ENCODE measurements at places on chromosomes 16 and 17.

DNA sequence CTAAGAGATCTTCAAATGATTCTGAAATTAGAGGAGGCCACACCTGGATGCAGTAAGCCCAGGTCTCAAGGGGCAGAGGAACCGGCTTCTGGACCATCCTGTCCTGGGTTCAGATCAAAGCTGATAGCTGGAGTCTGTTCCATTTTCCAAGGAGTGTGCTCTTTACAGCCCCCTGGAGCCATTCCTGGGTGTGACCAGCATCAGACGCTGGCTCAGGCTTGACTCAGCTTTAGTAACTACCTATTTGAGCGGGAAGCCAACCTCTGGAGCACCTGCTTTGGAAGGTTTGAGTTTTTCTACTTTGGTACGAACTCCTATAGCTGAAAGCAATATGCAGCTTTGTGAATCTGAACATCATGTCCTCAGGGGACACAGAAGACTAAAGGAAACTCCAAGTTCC lies 12.9 kb upstream of the BBS2 start:
- DNase-seq, result no peak

DNA sequence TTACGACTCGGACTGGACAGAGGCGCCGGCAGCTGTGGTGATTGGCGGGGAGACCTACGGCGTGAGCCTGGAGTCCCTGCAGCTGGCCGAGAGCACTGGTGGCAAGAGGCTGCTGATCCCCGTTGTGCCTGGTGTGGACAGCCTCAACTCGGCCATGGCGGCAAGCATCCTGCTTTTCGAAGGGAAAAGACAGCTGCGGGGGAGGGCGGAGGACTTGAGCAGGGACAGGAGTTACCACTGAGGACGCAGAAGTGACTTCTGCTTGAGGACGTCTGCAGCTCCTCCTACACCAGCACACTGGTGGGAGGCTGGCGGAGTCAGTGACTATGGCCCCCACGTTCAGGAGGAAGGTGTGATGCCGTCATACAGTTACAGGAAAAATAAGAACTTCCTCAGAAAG lies 9.7 kb downstream of the MRM3 start:
- no peak for DNase-seq

DNA sequence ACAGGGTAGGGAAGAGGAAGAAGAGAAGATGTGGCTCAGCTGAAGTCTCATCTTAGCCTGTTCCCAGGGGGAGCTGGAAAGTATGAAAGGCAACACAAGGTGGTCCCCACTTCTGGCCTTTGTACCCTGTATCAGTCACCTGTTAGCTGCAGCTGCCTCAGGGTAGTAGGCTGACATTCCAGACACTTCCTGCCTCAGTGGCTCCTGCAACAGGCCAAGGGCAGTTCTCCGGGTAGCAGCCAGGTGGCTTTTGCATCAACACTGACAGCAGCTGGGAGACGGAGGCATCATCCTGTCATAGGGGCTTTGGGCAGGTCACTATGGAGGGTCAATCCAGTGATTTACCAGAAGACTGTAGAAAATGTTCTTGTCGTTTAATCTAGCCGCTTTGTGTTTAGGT lies 124.0 kb downstream of the RGS9 start:
- no peak for DNase-seq

DNA sequence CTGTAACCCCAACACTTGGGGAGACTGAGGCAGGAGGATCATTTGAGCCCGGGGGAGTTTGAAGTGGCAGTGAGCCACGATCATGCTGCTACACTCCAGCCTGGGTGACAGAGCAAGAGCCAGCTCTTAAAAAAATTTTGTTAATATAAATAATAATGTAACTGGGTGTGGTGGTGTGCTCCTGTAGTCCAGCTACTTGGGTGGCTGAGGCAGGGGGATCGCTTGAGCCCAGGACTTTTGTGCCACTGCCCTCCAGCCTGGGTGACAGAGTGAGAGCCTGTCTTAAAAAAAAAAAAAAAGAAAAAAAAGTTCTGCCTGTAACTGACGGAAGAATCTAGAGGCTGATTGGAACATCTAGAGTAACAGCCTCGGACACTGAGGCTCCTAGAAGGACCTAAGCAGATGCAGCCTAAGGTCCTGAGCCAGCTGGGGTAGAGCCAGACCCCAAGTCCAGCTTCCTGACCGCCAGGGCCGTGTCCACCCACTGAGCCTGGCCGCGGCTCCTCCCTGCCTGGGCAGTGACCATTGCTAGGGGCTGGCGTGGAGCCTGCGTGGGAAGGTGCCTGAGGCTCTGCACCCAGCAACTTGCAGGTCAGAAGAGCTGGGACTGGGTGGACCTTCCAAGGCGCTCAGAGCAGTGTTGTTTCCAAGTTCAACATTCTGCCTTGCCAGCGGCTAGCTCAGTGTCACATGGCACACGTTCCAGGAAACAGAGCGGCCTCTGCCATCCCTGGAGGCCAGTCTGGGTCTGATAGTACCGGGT lies 209.4 kb upstream of the CIBAR2 start:
- no peak for DNase-seq

GRCh38 chr17:77089124-77089490 lies 51.7 kb upstream of the SEC14L1 start:
- DNase-seq, result no peak

DNA sequence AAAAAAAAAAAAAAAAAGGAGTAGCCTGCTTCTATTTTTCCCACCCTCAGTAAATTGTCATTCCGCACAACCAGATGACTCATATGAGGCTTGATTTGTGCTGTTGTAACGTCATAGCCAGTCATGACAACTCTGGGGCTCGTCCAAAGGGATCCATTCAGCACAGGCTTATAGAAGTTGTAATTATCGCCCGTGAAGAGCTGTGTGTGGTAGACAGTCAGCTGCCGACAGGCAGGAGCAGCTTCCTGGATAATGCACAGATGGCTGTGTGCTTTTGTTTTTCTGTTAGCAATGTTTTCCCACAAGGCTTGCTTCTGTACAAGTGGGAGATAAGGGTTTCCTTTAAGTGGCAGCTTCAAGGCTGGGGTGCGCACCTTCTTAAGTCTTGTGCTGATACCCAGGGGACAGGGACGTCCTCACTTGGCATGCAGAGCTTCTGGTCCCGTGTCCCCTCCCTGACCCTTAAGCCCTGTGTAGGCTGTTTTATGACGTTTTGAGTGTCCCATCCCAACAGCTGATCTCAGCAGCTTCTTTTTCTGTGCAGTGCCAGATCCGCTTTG lies 26.0 kb downstream of the SNX29 start:
- no peak for DNase-seq

DNA sequence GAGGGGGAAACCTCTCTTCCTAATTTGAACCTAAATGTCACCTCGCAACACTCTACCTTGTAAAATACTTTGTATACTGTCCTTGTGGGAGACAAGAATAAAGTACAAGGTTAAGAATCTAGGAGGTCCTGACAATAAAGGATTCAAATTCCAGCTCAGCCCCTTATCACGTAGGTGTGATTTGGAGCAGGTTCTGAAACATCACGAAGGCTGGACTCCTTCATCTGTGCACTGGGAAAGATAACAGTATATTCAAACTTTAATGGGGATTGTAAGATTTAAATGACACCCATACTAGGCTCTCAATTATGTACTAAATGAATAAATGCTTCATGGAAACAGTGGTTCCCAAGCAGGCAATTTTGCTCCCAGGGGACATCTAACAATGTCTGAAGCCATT lies 2.1 kb downstream of the TXNDC11 start:
- no peak for DNase-seq

DNA sequence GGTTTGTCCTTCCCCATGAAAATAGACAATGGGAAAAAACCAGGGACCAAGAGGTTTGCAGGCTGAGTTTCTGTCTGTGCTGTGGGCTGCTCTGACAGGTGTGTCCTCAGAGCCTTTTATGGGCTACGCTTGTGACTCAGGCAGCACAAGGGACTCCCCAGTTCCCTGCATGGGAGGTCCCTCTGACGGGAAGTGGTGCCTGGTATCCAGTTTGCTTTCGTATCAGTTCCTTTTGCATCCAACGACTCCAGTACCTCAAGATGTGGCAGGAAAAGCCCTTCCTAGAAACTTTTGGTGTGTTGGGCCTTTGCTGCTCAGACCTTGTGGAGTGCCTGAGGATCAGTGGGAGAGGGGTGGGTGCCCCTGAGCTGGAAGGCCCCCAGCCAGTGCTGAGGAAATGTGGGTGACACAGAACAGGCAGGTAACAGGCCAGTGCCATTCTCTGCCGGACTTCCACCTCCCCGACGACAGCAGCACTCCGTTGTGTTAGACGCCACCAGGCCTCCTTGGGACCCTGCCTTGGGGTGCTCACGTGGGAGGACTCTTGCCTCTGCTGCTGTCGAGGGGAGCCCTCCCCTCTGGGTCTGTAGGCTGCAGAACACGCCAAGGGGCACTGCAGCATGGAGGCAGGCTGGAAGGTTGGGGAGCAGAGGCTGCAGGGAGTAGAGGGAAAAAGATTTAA lies 38.4 kb upstream of the IRF8 start:
- peak; percentile 77 for DNase-seq

- DNase-seq, result no peak
Measured at GRCh38 chr17:1754430-1755112, 7.3 kb upstream of the SERPINF1 start.

GRCh38 chr17:69539781-69540319 lies 125.4 kb downstream of the MAP2K6 start:
- no peak for DNase-seq

DNA sequence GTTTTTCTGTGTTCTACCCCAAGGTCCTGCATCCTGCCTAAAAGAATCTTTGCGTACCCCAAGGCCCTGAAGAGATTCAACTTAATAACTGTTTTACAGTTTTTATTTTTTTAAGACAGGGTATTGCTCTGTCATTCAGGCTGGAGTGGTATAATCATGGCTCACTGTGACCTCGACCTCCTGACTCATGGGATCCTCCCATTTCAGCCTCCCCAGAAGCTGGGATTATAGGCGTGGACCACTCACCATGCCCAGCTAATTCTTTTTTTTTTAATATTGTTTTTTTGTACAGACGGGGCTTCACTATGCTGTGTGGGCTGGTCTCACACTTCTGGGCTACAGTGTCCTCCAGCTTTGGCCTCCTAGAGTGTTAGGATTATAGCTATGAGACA lies 9.3 kb upstream of the FAAP100 start:
- no peak for DNase-seq

GRCh38 chr16:57528499-57529390 lies 7.6 kb downstream of the CCDC102A start:
- DNase-seq, result no peak

- no peak for DNase-seq
Measured at GRCh38 chr17:75637143-75637538, 3.9 kb downstream of the SMIM5 start.

DNA sequence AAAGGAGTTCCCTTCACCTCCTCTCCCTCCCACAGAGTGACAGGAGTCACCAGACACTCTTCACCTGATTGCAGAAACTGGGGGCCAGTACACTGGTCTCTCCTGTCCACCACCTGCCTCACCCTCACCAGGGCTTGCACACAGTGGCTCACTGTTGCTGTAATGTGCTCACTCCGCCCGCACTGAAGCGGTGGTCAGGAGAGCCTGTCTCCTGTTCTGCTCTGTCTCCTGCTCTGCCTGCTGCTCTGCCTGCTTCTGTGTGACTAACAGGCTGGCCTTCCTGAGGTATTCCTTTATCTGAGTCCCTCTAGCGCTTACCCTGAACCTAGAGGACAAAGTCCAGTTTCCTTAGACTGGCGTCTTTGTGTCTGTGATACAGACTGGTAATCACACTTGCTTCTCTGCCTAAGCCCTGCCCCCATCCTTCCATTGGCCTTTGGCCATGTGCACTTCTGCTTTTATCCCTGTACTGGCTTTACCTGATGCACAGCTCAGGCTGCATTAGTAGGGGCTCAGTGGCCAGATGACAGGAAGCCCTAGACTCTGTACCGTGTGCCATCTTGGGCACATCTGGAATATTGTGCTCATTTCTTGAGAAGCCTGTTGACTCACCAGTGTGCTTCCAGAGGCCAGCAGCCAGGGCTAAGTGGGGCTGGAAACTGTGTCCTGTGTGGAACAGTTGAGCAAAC lies 13.3 kb downstream of the PROCA1 start:
- no peak for DNase-seq

GRCh38 chr16:16028311-16028999 lies 79.0 kb downstream of the ABCC1 start:
- no peak for DNase-seq

GRCh38 chr16:13439766-13440165 lies 480.2 kb upstream of the ERCC4 start:
- DNase-seq, result no peak

DNA sequence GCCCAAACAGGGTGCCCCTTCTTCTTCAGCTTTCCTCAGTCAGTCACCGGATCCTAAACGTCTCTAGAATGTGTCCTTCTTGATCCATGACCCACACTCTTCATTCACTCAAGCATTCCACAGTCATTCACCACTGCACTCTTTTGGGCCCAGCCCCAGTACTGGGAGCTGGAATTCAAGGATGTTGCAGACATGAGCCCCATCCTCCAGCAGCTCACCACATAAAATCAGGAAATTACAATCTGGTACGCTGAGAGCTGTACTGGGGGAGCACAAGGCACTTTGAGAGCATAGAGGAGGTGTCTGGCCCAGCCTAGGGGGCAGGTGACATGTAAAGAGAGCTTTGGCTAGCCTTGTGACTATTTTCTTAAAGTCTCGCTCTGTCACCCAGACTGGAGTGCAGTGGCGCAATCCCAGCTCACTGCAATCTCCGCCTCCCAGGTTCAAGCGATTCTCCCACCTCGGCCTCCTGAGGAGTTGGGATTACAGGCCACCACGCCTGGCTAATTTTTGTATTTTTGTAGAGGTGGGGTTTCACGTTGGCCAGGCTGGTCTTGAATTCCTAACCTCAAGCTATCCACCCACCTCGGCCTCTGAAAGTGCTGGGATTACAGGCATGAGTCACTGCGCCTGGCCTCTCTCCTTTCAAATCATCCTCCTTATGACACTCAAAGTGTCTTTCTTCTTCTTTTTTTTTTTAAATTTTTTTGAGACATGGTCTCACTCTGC lies 18.7 kb downstream of the CES4A start:
- DNase-seq, result no peak

All from GM10248 (cell line).